Pulmonary artery endothelial cell (primary cell): ENCODE measurements at places on chromosomes 2 and 18. TPM values are rescaled to one million over a fixed set of nuclear protein-coding genes. Genes with fewer than 3 reads are reported as not detected.

Gene MPHOSPH10
- 20.4 and 24.3 TPM in 2 replicates for total RNA-seq

Gene PTPN18
- total RNA-seq: 15.1 and 21.6 TPM in 2 replicates

Gene PASK
- total RNA-seq: 5.5 and 10.5 TPM in 2 replicates

Gene ZC3H6
- 1.8 and 2.7 TPM in 2 replicates for total RNA-seq

Gene TUBA3E
- total RNA-seq: not detected in 2 replicates

Gene HMSD
- total RNA-seq: 0.07 TPM in 1 of 2 replicates, not detected in the other

Gene BOLA3
- 23.1 and 30.3 TPM in 2 replicates for total RNA-seq

Gene SERPINB12
- not detected in 2 replicates for total RNA-seq

Gene LCT
- not detected in 2 replicates for total RNA-seq

Gene ANTXR1
- 8.8 and 10.1 TPM in 2 replicates for total RNA-seq

Gene UBE2F
- total RNA-seq: 39.1 and 47.6 TPM in 2 replicates

Gene INO80B
- 13.1 and 16.2 TPM in 2 replicates for total RNA-seq
